ENCODE measurements at places on chromosomes 1 and 21.

DNA sequence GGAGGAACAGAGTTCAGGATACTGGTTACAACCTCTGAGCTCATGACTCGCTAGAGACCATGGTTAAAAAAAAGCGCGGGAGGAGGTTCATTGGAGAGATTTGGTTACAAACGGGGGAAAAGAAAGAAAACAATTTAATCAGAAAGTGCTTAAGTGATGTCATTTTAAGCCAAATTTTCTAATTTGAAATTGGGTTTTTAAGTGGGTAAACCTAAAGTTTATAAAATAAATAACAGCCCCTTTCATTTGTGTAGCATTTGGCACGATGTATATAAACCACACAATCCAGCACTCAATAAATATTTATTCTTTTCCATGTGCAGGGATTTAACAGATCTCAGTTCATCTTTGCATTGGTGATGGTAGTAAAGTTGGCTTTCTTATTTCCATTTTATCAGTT lies 7.0 kb upstream of the DPT start:
- no peak for DNase-seq

DNA sequence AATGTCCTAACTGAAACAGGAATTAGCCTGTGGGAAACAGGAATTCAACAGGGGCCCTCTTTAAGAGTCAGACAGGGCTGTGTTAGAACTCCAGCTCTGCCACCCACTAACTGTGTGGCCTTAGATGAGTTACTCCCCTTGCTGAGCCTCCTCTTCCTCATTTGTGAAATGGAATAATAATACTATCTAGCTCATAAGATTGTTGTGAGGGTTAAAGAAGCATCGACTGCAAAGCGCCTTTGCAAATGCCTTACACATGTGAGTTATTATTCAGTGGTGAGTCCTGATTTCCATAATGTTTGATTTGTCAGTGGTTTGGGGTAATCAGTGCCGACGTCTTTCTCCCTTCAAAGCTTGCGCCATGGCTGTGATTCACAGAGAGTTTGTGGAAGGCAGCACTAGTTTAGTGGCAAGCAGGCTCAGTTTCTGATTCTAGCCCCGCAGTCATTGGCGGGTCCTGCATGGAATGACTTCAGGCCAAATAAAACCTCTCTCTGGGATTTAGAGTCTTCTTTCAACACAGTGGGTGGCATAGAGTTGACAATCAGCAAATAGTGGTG lies 388.5 kb downstream of the PLPP3 start:
- DNase-seq: no peak

DNA sequence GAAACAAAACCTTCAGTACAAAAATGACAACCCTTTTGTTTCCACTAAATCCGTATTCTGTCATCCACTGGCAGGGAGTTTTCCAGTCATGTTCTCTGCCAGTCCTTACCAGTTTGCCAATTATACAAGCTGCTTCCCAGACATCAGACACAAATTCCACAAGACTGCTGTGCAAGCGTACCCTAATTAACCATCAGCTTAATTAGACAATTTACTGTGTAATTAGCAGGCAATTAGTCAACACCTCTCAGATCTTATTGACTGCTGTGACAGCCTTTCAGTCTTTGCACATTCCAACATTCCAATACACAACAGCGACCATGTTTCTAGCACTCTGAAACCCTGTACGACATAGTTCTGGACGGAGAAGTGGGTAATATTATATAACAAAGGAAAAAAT lies 420.1 kb downstream of the DPYD start:
- DNase-seq: peak; percentile 1

DNA sequence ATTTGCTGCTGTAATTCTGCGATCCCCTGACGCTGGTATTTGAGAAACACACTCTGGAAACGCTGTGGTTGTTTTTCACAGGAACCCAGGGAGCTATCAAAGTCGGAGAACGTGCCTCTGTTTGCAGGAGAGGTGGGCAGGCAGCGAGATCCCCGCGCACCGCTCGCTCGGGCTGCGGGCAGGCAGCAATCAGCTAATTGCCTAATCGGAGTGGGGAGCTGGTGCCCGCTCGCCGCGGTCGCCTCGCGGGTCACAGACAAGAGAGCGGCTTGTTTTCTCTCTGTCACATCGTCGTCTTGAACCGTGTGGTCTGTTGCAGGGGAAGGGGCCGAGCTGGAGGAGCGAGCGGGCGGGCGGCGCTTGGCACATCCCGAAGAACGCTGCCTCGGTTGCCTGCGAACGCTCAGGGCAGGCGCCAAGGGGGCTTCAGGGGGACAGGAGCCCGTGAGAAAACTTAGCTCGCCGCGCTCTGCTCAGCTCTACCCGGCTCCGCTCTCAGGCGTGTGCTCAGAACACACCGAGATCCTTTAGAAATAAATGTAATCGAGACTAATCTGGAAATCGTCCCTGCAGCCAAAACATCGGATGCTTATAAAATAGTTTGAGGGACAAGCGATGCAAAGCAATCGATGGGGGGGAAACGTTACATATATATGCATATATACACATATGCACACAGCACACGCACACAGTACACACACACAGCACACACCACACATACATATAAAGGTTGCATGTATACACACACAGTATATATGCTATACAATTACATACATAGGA lies 93.6 kb upstream of the SMYD2 start:
- no peak for DNase-seq

DNA sequence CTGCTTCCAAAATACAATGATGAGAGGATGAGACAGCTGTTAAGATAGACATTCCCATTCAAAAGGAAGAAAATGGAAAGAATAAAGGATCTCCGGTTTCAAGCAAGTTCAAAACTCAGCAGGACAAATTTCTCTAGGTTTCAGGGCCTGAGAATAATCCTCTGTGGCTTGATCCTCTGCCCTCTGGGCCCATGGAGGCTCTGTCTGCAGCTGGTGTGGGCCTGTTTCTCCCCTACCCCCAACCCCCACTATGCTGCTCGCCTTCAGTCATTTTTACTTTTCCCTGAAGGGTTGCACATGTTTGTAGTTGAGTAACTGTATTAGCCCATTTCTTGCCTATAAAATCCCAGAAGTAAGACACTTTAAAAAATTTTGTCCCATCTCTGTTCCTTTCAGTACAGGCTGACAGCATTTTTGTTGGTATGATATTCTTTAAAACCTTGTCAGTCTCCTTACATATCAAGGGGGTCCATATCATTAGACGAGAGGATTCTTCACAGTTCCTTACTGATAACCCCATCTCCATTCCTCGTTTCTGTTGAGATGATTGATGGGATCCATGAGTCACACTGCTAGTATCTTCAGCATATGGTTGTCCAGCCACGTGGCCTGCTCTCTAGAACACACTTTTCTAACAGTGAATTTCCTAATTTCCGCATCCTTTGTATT lies 10.5 kb downstream of the ZMYM4 start:
- no peak for DNase-seq

Measured in C1 segment of cervical spinal cord (tissue), 14 donors.